Fibroblast of the conjunctiva (primary cell): ENCODE measurements at places on chromosomes 1 and 21.

DNA sequence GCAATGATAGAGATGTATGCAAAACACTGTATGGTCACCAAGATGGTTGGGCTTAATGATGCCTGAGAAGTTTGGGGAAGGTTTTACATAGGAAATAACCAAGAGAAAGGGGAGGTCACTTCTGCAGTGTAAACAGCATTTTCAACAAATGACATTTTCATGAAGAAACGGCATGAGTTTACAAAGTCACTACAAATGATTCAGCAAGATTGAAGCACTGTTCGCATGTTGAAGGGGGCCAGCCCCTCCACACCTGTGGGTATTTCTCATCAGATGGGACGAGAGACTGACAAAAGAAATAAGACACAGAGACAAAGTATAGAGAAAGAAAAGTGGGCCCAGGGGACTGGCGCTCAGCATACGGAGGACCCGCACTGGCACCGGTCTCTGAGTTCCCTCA, 234.1 kb upstream of the POGK start:
- DNase-seq: no peak

DNA sequence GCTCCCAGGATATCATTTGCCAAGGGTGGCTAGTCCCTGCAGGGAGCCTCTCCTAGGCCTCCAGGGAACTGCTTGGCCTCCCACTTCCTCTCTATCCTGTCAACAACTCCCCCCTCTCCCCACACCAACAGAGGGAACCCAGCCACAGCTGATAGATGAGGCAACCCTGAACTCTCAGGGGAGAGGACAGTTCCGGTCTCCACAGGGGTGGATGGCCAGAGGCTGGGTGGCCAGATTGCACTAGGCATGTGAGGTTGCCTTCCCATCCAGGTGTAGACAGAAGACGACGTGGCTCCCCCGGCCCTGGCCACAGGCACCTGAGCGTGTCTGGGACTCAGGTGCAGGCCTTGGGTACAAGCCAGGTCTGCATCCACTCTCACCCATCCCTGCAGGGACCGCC, 53.3 kb downstream of the TOR1AIP2 start:
- DNase-seq: no peak

DNA sequence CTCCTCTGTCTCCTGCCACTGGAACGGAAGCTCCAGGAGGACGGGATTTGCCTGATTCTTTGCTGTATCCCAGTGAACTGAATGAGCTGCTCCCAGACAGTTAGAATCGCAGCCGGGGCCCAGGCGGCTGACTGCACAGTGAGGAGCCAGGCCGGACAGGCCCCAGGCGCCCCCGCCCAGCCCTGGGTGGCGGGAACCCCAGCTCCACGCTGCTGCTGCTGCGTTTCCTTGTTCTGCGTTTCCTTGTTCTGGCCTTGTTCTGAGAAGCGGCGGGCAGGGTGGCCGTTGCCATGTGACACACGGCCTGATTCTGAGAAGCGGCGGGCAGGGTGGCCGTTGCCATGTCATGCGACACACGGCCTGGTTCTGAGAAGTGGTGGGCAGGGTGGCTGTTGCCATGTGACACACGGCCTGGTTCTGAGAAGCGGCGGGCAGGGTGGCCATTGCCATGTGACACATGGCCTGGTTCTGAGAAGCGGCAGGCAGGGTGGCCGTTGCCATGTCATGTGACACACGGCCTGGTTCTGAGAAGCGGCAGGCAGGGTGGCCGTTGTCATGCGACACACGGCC, 56.2 kb downstream of the SLC37A1 start:
- DNase-seq: no peak

DNA sequence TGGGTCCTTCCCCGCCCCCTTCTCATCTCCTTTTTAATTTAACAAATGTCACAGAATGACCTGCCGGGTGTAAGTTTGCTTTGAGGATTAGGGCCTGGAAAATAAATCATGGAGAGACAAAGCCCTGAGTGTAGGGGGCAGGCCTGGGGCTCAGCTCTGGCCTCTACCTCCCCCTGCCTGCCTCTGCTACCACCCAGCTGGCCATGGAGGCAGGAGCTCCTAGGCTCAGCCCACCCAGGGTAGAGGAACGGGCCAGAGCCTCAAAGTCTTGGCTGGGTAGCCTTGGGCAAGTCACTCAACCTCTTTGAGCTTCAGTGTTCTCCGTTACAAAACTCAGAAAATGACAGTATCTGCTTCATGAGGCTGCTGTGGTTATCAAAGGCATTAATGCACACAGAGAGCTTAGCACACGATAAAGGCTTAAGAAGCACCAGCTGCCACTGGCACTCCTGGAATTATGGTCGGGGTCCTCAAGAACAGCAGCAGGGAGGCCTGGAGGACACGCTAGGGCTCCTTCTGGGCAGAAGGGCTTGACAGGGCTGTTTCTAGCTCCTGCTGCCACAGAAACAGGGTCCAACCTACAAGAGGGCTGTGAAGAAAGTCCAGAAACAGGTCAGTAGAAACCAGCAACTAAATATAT, 39.0 kb downstream of the LRP8 start:
- DNase-seq: no peak

- no peak for DNase-seq
These were observed 78.5 kb upstream of the ADAR start for GRCh38 chr1:154686507-154686906.

DNA sequence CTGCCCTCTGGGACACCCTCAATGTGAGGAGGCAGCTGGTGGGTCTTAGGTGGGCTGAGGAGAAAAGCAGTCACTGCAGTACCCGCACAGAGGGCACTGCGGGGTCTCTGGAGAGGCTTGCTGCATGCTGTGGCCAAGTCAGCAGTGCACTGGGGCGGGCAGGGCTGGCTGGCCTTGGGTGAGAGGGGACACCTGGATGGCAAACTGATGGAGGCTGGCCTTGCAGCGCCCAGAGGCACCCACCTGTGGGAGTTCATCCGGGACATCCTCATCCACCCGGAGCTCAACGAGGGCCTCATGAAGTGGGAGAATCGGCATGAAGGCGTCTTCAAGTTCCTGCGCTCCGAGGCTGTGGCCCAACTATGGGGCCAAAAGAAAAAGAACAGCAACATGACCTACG, 3.2 kb downstream of the ELF3 start:
- no peak for DNase-seq

DNA sequence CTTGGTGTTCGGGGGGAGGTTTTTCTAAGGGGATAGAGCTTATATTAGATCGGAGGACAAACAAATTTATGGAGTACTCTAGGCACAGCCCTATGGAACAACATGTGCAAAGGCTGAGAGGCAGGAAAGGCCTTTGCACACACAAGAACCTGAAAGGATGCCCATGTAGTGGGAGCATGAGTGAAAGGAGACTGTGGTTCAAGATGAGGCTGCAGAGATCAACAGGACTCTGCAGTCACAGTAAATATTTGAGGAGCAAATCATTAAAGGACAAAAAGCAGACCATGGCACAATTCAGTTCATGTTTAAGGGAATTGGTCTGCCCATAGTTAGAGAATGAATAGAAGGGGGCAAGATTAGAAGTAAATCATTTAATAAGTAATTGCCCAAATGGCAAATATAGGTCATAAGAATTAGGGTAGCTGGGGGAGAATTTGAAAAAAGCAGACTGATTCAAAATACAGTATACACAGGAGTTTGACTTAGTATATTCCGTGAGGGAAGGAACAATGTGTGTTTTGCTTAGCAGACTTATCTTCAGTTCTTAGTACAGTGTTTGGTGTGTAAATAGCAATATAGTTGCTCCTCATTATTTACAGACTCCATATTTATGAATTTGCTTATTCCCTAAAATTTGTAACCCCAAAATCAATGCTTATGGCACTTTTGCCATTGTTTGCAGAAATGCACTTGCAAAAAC, 268.1 kb downstream of the SEC16B start:
- DNase-seq: no peak

DNA sequence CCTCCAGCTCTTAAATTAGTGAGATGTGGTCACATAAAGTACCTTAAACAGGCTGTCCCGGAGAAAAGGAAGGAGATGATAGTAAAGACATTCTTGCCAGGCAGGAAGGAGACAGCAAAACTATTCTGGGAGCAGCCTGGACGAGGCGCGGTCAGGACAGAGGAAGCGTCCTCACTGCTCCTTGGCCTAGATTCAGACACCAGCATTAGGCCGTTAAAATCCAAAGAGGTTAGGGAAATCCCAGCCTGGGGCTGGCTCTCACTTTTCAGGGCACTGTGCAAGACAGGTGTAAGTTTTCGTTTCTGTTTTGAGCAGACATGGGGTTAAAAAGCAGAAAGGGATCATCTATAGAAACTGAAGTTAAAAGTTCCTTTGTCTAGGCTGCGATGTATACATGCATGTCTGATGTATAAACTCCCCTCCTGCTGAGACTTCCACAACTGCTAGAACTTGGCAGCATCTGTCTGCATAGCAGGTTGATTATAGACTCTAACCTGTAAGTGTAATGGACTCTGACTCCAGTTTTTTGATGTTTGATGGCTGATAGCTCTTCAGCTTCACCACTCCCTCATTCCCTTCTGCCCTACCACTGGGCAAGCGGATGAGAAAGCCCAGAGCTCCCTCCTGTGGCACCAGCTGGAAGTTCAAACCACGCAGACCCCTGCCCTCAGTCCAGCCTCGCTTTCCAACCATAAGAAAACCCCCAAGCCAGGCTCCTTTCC, 21.5 kb downstream of the STPG1 start:
- no peak for DNase-seq

DNA sequence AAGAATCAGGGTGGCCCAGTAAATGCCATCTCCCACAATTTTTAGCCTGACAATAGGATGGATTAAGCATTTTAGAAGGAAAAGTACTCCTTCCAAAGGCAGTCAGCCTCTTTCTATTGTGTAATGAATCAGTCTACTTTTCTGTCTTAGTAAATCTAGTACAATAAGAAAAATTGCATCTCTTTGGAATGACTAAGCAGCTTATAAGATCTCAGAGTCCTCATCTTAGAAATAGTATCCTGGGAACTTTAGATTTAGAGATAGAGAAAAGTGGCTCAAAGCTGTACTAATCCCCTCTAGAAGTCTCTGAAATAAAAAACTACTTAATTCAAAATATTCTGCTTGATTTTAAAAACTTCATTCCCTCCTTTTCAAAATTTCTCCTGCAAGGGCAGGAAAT, 81.4 kb downstream of the SLC44A5 start:
- no peak for DNase-seq

GRCh38 chr1:93775224-93775623, 93.6 kb upstream of the BCAR3 start:
- DNase-seq: no peak

GRCh38 chr1:161905269-161905884, 118.3 kb downstream of the OLFML2B start:
- no peak for DNase-seq

GRCh38 chr1:46134660-46135331, 2.4 kb upstream of the PIK3R3 start:
- DNase-seq: peak; percentile 77

DNA sequence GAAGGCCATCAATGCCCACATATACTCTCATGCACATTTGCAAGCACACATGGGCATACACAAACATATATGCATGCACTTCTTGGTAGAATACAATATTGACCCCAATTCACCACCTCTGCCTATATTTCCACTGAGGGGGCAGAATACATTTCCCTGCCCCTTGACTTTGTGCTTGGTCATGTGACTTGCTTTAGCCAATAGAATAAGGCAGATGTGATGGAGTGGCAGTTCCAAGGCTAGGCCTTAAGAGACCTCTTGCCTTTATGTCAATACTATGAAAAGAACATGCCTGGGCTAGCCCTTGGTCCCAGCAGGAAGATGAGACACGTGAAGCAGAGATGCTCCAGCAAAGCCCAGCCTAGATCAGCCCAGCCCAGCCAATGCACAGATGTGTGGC, 66.0 kb upstream of the GRIK3 start:
- DNase-seq: no peak

DNA sequence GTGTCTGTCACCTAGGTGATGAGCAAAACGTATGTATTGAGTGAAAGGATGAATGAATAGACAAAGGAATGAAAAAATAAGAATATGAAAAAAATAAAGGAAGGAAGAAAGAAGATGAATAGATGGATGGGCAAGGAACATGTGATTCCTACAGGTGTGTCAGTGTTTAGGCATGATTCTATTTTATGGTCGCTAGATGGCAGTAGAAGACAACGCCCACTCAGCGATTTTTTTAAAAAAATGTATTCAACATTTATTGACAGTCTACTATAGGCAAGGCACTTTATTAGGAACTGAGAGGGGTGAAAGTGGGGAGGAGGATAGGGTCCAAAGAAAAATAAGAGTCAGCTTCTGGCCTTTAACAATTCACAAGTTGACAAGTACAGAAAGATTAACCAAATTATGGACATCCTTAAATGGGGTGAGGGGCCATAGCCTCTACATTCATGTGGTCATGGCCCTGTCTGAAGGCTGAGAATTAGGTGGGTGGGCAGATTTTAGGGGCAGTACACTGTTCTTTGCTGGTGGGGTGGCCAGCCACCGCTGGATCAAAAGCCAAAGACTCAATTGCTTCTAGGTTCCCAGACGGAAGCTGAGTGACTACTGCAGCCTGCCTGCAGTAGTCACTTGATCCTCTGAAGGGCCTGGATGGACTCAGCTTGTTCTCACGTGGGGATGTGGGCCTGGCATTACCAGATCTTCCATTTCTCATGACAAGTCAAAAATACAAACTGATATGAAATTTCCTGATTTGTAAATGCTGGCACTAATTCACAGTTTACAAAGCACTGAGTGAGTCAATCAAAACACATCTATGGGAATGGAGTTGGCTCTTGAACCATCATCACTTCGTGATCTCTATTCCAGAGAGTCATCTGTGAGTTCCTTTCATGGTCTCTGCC, 83.9 kb downstream of the FASLG start:
- DNase-seq: no peak

DNA sequence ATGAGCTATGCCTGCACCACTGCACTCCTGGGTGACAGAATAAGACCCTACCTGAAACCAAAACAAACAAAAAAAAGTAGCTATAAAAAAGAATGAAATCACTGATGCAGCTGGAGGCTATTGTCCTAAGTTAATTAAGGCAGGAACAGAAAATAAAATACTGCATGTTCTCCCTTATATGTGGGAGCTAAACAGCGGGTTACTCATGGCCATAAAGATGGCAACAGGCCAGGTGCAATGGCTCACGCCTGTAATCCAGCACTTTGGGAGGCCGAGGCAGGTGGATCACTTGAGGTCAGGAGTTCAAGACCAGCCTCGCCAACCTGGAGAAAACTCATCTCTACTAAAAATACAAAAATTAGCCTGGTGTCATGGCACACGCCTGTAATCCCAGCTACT, 152.7 kb downstream of the PIK3R3 start:
- no peak for DNase-seq

DNA sequence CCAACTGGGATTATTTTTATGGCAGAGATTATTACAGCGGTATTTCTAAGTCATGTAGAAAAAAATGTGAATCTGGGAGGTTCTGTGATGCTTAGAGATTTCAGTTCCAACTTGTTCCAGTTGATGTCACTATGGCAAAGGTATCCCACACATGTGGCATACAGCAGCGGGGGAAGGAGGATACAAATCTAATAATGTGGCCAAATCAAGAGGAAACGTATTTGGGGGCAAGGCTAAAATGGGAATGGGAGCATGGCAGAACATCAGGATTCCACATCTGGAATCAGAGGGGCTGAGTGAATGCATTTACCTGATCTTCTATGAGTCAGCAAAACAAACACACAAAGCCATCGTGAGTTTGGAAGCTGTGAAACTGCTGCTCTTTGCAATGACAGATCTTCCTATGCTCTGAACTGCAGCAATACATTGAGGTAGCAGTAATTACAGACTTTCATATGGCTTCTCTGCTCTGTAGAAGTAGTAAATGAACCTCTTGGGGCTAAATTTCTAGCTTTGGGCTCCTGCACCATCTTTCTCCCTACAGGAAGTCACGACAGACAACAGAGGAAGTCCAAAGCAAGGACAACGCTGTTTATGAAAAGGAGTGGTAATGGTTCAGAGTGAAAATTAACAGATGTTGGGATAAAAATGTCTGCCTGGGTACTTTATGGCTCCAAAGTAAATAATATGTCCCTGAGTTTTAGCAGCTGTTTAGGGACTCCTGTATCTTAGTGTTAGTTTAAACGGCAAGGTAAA, 55.5 kb downstream of the GABPA start:
- peak; percentile 13 for DNase-seq
